Activated T-helper 1 cell treated with anti-CD3 and anti-CD28 coated beads, Interleukin-2, amount 50 U/mL, for 16 hours (primary cell): ENCODE measurements at places on chromosomes 7 and 10.

- no peak for DNase-seq
These were observed 44.2 kb downstream of the CNNM2 start for GRCh38 chr10:102962267-102962666.

GRCh38 chr10:5356302-5356763 lies 8.4 kb upstream of the UCN3 start:
- DNase-seq: no peak

GRCh38 chr7:146539836-146540235 lies 423.2 kb downstream of the CNTNAP2 start:
- DNase-seq: no peak

- DNase-seq: no peak
These were observed 17.2 kb upstream of the BMPER start for GRCh38 chr7:33888166-33888565.

DNA sequence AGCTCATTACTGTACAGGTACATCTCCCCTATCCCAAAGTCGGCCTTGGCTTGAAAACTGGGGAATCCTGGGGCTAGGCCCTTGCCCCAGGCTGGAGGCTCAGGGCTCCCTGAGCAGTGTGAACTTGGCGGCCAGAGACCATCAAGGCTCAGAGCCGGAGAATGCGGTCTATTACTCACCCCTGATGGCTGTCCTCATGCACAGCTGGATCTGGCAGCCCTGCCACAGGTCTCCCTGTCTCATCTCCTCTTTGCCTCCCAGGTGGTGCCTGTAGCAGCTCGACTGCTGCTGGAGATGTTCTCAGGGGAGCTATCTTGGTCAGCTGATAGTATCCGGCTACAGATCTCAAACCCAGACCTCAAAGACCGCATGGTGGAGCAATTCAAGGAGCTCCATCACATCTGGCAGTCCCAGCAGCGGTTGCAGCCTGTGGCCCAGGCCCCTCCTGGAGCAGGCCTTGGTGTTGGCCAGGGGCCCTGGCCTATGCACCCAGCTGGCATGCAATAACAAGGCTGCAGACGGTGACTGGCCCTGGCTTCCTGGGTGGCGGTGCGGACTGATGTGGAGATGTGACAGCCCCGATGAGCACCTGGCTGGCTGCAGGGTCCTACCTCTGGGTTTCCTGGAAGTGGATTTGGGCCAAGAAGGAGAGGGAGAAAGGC lies 10.7 kb downstream of the IRF5 start:
- no peak for DNase-seq

- DNase-seq: no peak
These were observed 198.9 kb upstream of the CCDC6 start for GRCh38 chr10:60105295-60105695.

GRCh38 chr7:100896732-100897608 lies 1.3 kb upstream of the ACHE start:
- DNase-seq: no peak

- no peak for DNase-seq
These were observed 509 bp upstream of the OR2F1 start for GRCh38 chr7:143954135-143954534.
